ENCODE measurements at places on chromosomes 4 and X. TPM values are rescaled to one million over a fixed set of nuclear protein-coding genes. Genes with fewer than 3 reads are reported as not detected.

Gene GPRASP2
- total RNA-seq: 27.3 TPM

Gene SLC26A1
- total RNA-seq: 0.33 TPM

Gene SSX2
- total RNA-seq: not detected

Gene EVC2
- 12.7 TPM for total RNA-seq

Gene EGF
- 1.0 TPM for total RNA-seq

Gene DGKK
- total RNA-seq: not detected

Gene SCML1
- total RNA-seq: 10.3 TPM

Gene MAGED4B
- 44.5 TPM for total RNA-seq

Gene SRPK3
- 0.58 TPM for total RNA-seq

Gene KCNIP4
- not detected for total RNA-seq

Gene TXK
- 0.17 TPM for total RNA-seq

Gene XKRX
- 0.15 TPM for total RNA-seq

All from smooth muscle cell of trachea (primary cell).